ENCODE measurements at places on chromosomes 2 and 18. TPM values are rescaled to one million over a fixed set of nuclear protein-coding genes. Genes with fewer than 3 reads are reported as not detected.

GRCh38 chr18:29982218-29982617, 1060.3 kb downstream of the DSC3 start:
- H3K36me3 ChIP-seq: no peaks in the 10 kb centered on the region
- H3K27me3 ChIP-seq: no peaks in the 10 kb centered on the region

- no peak overlapping the region for H3K4me3 ChIP-seq
- H3K27ac ChIP-seq: no peak overlapping the region
Observed at GRCh38 chr2:44663471-44664073, 277.9 kb upstream of the SIX3 start.

DNA sequence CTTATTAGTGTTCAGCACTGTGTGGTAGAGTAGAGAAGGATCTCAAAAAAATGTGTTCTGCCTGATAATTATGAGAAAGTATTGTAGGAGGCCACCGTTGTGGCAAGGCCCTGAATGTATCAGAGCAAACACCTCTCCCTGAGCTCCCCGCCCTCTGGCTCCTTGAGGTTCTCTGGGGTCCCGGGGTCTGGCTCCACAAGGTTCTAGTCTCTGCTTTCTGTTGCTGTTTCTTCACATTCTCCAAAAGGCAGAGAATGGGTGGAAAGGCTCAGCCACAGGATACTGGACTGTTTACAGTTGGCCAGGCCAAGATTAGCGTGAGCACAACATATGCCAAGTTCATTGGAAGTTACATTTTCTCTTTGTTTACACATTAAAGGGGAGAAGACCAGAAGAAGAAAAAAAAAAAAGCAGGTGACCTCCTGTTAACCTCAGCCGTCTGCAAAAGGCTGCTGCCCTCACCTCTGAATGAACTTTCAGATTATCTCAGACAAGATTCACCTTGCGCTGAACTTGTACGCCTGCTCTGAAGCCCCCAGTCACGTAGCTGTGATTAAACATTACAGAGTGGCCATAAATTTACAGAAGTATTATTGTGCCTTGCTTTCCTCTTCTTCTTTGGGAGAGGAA, 56.6 kb upstream of the CYP26B1 start:
- H3K36me3 ChIP-seq: no peaks in the 10 kb centered on the region
- DNase-seq: no peak
- H3K4me3 ChIP-seq: no peak overlapping the region
- H3K27ac ChIP-seq: no peak overlapping the region

TMEM247 gene
- total RNA-seq: not detected

- peak overlapping the region; percentile 58 for H3K4me3 ChIP-seq
- no peak overlapping the region for H3K27ac ChIP-seq
- H3K4me1 ChIP-seq: peaks cover 17% of the 10 kb centered on the region
Observed at GRCh38 chr2:222305516-222306392, 7.0 kb upstream of the PAX3 start.

- DNase-seq: no peak
- H3K27ac ChIP-seq: no peak overlapping the region
- peaks cover 94% of the 10 kb centered on the region for H3K27me3 ChIP-seq
- H3K36me3 ChIP-seq: no peaks in the 10 kb centered on the region
- no peak overlapping the region for H3K4me3 ChIP-seq
Observed at GRCh38 chr18:57437766-57438671, 2.8 kb downstream of the ONECUT2 start.

DNA sequence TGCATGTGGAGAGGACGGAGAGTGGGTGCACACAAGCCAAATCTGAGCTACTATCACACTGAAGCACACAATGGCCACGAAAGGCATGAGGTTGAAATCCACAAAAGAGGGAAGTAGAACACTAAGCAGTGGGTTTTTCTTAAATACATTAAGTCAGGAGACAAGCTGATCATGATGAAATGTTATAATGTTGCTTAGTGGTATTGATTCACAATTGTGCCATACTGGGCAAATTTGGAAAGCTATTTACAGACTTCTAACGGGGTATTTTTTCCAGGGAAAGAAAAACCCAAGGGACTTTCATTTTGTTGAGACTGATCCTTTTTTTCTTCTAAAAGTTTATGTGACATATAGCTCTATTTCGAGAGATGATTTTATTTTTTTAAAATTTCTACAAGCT, 100.8 kb upstream of the CNGA3 start:
- no peaks in the 10 kb centered on the region for H3K36me3 ChIP-seq
- H3K27me3 ChIP-seq: no peaks in the 10 kb centered on the region
- no peak overlapping the region for H3K27ac ChIP-seq
- no peak for DNase-seq

PRSS56 gene
- not detected for total RNA-seq

GRCh38 chr2:232815569-232815968, 39.2 kb upstream of the KCNJ13 start:
- no peak overlapping the region for H3K4me3 ChIP-seq
- H3K4me1 ChIP-seq: no peaks in the 10 kb centered on the region

GRCh38 chr18:48551100-48551499, 12.3 kb downstream of the CTIF start:
- no peaks in the 10 kb centered on the region for H3K27me3 ChIP-seq
- H3K27ac ChIP-seq: no peak overlapping the region
- peaks cover under 1% of the 10 kb centered on the region for H3K4me1 ChIP-seq

RESP18 gene
- not detected for total RNA-seq

DNA sequence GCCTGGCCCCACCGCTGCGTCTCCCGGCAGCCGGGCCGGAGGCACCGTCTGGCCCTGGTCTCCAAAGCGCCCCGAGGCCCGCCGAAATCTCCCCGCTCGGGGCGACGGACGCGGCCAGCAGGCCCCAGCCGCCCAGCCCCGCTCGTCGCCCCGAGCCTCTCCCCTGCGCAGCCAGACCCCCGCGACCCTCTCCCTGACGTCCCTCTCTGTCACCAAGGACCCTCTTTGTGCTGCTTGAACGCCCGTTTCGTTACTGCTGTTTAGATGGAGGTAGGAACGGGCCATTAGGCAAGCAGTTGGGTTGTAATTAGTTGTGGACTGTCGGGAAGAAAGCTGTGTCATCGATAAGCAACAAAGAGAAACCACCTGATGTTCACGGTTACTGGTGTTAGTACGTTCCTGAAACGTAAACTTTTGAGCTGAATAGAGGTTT, 686 bp downstream of the UBXN4 start:
- no peaks in the 10 kb centered on the region for H3K36me3 ChIP-seq
- no peak for DNase-seq
- H3K4me1 ChIP-seq: peaks cover 18% of the 10 kb centered on the region
- no peaks in the 10 kb centered on the region for H3K27me3 ChIP-seq
- H3K4me3 ChIP-seq: peak overlapping the region; percentile 76

TMEM150A gene
- 29.4 TPM for total RNA-seq
